ENCODE measurements at places on chromosomes 3 and 15.
A peak's percentile ranks its signal among the peaks of the same experiment; 100 is the strongest.

DNA sequence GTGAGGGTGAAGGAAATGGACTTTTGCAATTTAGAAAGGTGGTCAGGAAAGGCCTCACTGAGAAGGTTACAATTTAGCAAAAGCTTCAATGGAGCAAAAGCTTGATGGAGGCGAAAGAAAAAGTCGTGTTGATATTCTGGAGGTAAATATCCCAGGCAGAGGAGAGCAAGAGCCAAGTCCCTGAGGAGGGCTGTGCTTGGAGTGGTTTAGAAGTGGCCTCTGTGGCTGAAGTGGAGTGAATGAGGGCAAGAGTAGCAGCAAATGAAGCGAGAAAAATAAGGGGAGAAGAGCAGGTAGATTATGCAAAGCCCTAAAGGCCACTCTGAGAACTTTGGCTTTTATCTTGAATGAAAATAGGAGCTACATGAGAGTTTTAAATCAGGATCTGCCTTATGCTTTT, 54.1 kb downstream of the GUCA1C start:
- DNase-seq, result no peak

- no peak for DNase-seq
These were observed 90.8 kb upstream of the CMC1 start for GRCh38 chr3:28150465-28151206.

DNA sequence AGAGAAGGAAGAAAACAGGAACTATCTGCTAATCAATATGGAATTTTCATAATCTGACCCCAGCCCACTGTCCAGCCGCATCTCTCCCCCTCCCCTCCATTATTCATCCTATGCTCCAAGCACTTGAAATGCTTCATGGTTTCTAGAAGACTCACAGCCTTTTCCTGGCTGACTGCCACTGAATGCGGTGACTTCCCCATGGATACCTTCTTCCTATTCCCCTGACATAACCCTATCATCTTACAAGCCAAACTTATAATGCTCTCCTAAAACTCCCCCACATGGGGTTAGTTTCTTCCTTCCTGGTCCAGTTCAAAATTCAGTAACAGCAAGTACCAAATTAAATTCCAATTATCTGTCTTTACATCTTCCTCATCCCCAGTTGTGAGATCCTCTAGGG, 31.2 kb upstream of the PTX3 start:
- no peak for DNase-seq

- DNase-seq, result no peak
These were observed 147.2 kb downstream of the EPHA6 start for GRCh38 chr3:96961576-96961975.

DNA sequence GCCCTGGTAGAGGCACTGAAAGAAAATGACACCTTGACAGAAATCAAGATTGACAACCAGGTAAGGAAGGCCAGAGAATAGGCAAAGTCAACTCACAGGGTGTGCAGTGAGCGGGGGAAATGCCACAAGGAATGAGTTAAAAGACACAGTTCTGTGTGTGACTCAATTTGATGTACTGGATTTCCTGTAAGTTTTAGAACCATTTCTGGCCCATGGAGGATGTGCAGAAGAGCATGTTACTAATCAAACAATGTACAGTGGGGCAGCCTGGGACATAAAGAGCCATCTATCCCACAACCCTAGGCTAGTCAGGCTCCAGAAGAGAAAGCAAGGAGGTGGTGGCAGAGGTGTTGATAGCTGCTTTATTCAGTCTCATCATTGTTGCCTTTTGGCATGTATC, 31.2 kb upstream of the TMOD3 start:
- no peak for DNase-seq

- no peak for DNase-seq
These were observed 150.2 kb downstream of the ATP10A start for GRCh38 chr15:25712961-25713355.

- DNase-seq, result no peak
These were observed 30.3 kb upstream of the CMC1 start for GRCh38 chr3:28210968-28211713.

DNA sequence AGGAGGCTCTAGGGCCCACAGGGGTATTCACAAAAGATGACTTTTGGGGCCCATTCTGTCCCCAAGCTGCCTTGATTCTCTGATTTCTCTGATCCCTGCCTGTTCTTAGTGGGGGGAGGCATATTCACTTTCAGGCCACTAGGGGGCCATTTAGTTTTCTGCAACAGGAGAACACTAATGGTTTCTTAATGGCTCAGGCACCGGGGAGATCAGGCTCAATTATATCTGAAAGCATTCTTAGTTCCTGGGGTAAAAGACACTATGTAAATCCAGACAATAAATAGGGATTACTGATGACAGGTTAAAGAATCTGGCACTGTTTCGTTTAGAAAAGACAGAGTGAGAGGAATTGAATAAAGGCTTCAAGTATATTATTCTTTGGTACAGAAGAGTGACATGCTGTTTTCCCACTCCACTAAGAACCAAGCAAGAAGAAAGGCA, 2.5 kb upstream of the INAFM2 start:
- DNase-seq, result peak; percentile 17

- DNase-seq, result no peak
These were observed 43.4 kb downstream of the CD200 start for GRCh38 chr3:112376241-112376911.

DNA sequence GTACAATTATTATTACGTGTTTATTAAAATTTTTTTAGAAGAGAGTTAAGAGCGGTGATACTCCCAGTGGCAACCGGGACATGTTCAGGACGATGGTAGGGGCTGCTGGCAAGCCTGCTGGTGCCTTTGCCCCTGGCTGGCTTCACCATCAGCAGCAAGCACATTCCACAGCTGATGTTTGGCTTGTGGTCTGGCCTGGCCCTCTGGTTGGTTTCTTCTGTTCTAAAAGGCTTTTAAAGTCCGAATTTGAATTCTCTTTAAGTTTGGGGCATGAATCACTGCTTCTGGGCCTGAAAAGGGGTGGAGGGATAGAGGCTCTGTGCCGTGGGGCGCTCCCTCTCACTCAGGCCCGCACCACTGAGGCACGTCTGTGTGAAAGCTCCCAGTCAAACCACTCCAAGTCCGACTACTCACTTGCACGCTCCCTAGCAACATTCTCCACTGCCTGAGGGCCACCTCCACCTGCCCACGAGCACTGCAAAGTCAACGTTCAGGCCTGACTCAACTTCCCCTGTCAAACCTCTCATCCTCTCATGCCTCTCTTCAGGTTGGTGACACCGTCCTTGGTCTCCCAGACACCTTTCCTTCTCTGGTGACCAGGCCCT, 10.1 kb downstream of the ITGA11 start:
- DNase-seq, result no peak

DNA sequence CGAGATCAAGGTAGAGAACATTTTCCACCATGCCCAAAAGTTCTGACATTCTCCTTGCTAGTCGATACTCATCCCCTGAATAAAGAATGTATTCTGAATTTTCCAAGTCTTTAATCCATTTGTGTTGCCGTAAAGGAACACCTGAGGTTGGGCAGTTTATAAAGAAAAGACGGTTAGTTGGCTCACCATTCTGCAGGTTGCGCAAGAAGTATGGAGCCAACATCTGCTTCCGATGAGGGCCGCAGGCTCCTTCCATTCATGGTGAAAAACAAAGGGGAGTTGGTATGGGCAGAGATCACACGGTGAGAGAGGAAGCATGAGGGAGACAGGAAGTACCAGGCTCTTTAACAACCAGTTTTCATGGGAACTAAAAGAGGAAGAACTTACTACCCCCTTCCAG, 121.2 kb downstream of the DCLK3 start:
- DNase-seq, result no peak

- no peak for DNase-seq
These were observed 2.6 kb downstream of the ST3GAL6 start for GRCh38 chr3:98765721-98766120.

DNA sequence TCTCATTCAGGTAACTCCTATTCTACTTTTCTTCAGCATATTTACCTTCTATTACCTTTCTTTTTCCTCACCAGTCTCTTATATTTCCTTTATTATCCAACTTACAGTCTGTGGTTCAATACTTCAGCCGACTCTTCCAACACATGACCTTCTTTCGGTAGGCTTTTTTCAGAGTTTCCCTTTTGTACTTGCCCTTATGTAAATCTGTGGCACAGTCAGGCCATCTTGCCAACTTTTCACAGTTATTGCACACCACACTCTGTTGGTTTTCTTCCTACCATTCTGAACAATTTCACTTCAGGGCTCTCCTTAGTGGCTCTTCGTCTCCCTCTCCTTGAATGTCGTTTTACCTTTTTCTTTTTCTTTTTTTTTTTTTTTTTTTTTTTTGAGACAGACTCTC, 427.8 kb downstream of the LPP start:
- DNase-seq, result no peak

DNA sequence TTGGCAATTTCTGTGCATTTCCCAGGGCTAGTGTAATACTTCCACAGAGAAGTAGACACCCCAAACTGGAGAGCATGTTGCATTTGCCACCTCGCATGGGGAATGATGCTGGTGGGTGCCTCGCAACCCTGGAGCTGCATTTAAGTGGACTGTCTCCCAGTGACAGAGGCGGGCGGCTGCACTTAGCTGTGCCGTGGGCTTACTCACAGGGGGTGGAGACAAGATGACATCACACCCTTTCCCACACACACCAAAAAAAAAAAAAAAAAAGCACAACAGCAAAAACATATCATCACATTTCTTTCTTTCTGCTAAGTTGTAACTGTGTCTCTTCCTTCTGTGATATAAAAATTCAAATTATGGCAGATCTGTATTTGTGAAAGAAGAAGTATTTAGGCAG, at the start of gene ABI3BP:
Gene ABI3BP, minus strand, starts transcription at position 113 of the 400 bp plus-strand sequence. Its CDS starts 37 bp downstream, at position 76.
- no peak for DNase-seq

GRCh38 chr3:141114179-141114745, 63.1 kb downstream of the SPSB4 start:
- no peak for DNase-seq

DNA sequence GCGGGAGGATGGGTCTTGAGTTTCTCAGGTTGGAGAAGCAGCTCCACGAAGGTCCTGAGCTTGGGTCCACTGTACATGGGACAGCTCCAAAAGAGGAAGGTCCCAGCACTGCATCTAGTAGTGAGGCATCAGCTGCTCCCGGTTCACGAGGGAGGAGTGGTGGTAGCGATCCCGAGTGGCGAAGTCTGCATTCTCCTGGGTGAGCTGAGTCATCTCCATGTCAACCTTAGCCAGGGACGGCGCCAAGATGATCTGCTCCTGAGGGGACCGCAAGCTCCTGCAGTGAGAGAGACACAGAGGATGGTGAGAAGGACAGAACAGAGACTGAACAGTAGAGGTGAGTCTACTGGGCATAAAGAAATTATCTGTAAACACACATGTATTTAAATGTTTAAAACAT, 28.0 kb upstream of the HEG1 start:
- no peak for DNase-seq

DNA sequence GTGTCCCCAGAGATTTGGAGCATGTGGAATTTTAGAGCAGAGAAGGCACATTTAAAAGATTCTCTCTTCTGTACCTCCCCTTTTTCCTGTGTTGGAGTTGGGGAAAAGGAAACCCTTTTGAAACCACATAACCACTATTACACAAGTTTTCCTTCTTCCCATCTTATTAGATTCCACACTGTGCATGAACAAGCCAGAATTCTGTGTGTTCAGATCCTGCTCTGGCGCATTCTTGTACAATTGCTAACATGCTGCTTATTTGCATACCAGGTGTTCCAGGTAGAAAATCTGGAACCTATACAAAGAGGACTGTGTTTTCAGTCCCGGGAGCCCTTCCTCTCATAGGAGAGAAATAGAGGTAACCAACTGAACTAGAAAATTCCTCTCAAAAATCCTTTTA, 2.6 kb upstream of the CIB2 start:
- no peak for DNase-seq

GRCh38 chr3:64998317-64998716, 310.5 kb upstream of the ADAMTS9 start:
- DNase-seq, result no peak

GRCh38 chr3:64815195-64815631, 127.4 kb upstream of the ADAMTS9 start:
- no peak for DNase-seq

DNA sequence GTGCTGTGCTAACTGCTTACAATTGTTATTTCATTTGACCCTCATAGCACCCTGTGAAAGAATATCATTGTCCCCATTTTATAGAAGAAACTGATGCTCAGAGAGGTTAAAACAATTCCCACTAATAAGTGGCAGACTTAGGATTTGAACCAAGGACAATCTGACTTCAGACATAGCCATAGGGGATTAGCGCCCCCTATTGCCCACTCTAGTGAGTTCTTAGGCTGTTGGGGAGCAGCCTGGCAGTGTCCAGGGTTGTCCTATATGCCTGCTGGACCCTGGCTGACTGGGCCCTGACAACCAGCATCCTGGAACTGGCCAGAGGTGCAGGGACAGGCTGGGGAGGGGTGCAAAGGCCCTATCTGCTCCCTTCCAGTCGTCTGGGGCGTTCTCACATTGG, 15.4 kb downstream of the DPH3 start:
- no peak for DNase-seq

GRCh38 chr3:126390201-126390600, 4.5 kb upstream of the CFAP100 start:
- DNase-seq, result no peak

DNA sequence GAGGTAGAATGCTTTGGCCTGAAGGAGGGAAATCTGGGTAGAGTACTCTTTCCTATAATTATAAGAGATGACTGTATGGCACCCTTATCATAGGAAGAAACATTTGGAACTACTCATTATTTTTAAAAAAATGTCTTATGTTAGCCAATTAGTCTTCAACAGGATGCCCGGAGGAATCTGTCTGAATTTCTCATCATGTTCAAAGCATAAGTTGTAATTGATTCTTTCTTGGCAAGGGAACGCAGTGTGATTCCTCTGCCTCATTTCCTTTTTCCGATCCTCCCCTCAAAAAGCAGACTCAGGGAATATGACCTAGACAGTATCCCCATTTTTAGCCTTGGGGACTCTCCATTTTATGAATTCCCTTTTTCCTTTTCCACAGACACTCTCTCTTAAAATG, 165.1 kb downstream of the IL5RA start:
- DNase-seq, result no peak

GRCh38 chr15:51727141-51727897, 10.1 kb downstream of the LYSMD2 start:
- no peak for DNase-seq

DNA sequence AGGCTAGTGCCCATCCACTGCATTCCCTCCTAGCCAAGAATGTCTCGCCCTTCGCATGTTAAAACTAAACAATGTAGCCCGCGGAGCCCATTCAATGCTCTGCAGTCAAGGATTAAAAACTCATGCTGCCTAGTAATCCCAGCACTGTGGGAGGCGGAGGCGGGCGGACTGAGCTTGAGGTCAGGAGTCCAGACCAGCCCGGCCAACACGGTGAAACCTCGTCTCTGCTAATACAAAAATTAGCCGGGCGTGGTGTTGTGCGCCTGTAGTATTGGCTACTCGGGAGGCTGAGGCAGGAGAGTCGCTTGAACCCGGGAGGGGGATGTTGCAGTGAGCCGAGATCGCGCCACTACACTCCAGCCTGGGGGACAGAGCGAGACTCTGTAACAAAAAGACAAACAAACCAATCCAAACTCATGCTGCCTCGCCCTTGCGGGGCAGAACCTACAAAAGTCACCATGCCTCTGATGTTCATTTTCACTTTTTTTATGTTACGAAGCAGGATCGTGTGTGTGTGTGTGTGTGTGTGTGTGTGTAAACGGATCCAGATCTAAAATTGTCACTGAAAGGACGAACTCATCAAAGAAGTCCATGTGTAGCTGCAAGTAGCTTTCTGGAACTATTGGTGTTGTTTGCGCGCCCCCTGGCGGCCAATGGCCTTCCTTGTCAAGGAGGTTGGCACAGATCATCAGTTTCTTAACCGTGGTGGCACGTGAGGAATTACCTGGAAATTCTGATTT, 54.8 kb upstream of the SPESP1 start:
- peak; percentile 81 for DNase-seq
